Pancreas (tissue), 10 donors: ENCODE measurements at places on chromosomes 5 and 9. TPM values are rescaled to one million over a fixed set of nuclear protein-coding genes. Genes with fewer than 3 reads are reported as not detected.

The CLPTM1L gene
- total RNA-seq = 62.0 TPM

DNA sequence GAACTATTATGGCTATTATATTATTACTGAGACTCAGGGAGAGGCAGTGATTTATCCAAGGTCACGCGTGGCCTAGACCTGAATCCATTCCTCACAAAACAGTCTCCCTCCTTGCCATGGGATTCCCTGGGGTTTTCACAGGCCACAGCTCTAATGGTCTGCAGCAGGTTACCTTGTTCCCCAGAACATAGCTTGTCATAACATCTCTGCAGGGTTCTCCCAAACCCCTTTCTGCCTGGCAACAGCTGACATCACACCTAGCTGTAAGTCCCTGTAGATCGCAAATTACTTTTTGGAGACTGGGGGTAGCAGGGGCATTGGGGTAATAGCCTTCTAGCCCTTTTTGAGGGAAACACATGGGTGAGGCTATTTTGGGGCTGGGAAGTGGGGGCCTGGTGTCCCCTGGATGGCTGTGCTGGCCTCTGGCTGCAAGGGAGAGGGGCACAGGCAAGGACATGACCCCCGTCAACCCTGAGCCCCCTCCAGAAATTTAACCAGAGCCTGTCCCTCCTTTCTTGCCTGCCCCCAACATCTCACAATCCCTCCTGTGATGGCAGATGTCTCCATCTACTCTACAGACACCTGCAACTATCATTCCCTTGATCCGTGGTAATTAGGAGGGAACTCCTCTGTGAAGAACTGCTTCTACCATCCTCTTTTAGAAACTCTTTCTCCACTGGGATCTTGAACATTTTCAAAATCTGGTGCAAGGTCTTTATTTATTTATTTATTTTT, 1.3 kb downstream of the CD74 start:
- DNase-seq = no peak

GRCh38 chr5:95591490-95591901, 28.4 kb upstream of the GPR150 start:
- no peak for DNase-seq

- DNase-seq = no peak
These were observed 174.8 kb upstream of the CLINT1 start for GRCh38 chr5:158033724-158034123.

DNA sequence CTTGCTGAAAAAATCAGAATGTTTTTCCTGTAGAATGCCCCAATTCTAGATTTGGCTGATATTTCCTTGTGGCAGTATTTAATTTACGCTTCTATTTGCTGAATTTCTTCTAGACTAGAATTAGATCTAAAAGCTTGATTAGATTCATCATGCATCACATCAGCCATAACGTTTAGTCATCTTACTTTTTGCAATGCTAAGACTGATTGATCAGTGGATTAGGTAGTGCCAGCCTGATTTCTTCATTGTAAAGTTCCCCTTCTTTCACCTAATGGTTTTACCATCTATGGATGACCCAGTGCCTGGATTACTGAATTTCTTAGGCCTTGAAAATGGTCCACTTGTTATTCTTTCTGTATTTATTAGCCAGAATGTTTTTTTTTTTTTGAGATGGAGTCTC, 83.9 kb downstream of the PBX3 start:
- DNase-seq = no peak

DNA sequence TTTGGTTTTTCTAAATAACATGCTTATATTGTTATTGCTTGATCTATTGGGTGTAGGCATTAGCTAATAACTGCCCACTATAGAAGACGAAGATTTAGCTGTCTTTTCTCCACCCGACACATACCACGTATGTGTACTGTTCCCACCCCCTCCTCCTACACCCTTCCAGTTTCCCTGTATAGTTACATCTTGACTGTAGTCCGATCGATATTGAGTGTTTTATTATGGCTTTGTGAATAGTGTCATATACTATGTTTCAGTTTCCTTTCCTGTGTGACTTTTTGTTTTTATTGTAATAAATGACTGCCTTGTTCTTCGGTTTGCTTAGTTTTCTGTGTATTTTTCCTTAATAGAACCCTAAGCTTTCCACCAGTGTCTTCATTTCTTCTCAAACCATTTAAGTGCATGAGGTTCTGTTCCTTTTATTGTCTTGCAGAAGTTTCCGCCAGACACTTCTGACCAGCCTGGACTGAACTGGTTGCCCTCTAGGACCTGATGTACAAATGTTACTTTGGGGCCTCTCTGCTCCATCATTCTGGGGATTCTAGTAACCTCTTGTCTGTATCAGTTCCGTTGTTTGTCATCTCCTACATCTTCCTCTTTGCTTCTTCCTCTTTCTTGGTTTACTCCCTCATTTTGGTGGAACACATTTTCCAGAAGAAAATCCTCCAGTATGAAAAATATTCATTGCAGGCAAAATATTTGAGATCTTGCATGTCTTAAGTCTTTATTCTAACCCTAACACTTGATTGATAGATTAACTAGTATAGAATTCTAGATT, 61.8 kb downstream of the PRKACG start:
- no peak for DNase-seq

DNA sequence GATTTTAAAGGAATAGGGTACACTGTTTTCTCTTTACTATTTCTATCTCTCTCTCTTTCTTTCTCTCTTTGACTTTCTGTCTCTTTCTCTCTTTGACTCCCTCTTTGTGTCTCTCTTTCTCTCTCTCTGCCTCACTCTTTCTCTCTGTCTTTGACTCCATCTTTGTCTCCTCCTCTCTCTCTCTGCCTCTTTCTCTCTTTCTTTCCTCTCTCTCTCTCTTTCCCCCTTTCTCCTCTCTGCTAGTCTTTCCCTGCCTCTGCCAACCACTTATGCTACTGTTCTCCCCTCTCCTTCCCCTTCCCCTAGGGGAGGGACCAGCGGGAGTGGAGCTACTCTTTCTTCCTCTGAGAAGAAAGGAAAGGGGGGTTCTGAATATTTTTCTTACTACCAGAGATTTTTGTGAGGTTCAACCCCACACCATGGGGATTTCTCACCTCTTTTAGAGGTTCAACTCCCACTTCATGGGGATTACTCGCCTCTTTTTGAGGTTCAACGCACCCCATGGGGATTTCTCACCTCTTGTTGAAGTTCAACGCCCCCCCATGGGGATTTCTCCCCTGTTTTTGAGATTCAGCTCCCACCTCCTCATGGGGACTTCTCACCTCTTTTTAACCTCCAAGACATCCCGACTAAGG, 309.9 kb downstream of the NR3C1 start:
- no peak for DNase-seq
